Posterior cingulate gyrus (tissue), 11 donors: ENCODE measurements at places on chromosomes 7 and 10.
A peak's percentile ranks its signal among the peaks of the same experiment; 100 is the strongest.

DNA sequence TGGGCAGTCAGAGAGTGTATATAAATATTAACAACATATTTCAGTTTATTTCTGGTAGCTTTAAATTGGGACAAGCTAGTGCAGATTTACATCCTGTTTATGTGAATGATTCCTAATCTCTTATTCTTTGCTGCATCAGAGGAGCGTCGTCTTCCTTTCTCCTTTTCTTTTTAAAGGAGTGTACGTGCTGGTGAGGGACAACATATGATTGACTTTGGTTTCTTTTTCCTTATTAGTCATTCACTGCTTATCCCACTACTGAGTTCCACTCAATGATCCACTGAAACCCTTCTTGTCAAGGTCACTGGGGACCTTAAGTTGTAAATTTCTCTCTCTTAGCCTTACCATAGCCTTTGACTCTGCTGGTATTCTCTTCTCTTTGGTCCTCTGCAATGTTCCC, 116.3 kb downstream of the EXOC4 start:
- DNase-seq = no peak

DNA sequence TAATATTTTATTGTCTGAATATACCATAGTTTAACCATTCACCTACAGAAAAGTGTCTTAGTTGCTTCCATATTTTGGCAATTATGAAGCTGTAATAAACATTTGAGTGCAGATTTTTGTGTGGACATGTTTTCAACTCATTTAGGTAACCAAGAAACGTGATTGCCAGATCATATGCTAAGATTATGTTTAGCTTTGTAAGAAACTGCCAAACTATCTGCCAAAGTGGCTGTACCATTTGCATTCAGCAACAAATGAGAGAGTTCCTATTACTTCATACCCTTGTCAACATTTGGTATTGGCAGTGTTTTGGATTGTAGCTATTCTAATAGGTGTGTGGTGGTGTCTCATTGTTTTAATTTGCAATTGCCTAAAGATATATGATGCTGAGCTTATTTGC, 233.5 kb downstream of the TMEM26 start:
- DNase-seq = no peak

DNA sequence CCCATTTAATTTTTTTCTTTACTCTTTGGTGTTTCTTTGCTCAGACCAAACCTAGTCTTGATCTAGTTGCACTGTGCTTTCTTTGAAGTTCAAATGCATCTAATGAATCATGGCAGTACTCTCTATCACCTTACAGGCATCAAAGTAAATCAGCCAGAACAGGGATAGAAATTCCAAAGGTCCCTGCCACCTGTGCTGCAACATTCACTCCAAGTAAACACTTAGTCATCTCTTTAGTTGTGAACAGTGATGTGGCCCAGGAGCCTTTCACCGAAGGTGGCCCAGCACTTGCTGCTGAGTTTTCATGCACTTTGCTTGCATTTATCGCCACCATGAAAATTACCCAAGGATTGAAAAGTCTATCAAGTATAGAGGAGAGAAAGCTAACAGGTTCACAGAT, 314.1 kb upstream of the ETV1 start:
- DNase-seq = no peak

DNA sequence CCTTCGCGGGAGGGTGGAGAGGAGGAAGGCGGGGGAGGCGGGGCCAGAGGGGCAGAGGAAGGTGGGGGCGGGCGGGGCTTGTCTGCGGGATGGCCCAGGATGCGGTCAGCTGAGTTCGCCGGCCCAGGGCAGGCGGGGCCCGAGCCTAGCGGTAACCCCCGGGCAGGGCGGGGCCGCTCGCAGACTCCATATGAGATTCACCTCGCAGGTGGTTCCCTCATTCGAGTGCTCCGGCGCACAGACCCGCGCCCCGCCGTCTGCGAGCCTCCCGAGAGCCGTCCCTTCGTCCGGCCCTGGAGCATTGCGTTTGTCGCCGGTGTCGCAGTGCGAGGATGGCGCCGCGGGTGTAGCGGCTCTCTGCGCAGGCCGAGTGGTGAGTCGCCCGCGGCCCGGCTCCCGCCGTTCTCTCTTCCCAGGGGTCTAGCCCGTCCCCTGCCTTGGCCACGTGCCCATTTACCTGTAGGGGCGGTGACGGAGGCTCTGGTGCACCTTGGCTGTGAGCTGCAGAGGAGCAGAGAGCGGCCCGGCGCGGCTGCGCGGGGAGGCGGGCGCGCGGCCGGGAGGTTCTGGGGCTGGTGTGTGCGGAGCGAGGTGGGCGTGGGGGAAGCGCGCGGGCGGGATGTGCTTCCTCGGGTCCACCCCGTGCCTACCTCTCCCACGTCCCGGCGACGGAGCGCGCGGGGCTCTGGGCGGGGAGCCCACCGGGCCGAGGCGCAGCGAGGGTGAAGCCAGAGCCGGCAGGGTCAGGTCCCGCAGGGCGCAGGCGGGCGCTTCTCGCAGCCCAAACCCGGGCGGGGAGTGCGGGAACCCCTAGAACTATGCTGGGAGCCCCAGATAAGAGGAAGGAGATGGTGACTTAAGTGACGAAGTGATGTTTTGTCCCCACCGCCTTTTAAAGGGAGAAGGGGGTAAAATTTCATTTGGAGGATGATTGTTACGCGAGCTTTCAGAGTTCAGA, at the start of gene UPP1:
Gene UPP1 (plus strand): TSS at position 220 of the 958 bp plus-strand sequence. CDS start 5,519 bp downstream, outside the sequence.
- DNase-seq = peak; percentile 79

GRCh38 chr10:119274519-119275045, 67.2 kb downstream of the GRK5 start:
- no peak for DNase-seq

- no peak for DNase-seq
Measured at GRCh38 chr10:34467364-34467763, 347.7 kb downstream of the PARD3 start.

DNA sequence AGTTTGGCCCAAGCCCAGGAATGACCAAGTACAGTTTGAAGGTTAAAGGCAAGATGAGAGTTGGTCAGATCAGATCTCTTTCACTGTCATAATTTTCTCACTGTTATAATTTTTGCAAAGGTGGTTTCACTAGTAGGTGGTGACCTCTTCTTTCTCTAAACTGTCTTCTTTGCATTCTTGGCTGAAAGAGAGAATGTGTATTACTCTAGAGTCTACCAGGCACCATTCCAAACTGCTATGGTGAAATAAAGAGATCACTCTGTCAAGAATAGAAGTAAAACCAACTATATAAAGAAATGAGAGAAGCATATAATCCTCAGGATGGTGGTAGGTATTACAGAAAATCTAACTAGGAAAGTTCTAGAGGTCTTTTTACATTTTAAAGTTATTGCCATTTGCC, 72.7 kb downstream of the DYNC1I1 start:
- no peak for DNase-seq

DNA sequence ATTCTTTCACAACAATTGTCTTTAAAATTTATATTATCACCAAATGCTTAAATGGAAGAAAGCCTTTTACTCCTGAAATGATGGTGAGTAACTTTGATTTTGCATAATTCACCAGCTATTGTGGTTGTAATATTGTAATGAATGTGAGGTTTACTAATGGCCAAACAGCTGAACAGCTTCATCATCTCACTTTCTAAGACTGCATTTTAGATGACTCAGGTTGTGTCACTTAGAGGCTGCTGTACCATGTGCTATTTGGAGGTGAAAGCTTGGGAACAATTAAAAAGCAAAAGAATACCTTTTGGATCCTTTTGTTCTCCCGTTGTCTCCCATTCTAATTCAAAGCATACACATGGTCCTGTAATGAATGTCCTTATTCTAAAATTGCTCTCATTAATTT, 604.0 kb upstream of the PFKP start:
- DNase-seq = no peak

GRCh38 chr7:98358706-98359105, 42.2 kb downstream of the BAIAP2L1 start:
- DNase-seq = no peak

DNA sequence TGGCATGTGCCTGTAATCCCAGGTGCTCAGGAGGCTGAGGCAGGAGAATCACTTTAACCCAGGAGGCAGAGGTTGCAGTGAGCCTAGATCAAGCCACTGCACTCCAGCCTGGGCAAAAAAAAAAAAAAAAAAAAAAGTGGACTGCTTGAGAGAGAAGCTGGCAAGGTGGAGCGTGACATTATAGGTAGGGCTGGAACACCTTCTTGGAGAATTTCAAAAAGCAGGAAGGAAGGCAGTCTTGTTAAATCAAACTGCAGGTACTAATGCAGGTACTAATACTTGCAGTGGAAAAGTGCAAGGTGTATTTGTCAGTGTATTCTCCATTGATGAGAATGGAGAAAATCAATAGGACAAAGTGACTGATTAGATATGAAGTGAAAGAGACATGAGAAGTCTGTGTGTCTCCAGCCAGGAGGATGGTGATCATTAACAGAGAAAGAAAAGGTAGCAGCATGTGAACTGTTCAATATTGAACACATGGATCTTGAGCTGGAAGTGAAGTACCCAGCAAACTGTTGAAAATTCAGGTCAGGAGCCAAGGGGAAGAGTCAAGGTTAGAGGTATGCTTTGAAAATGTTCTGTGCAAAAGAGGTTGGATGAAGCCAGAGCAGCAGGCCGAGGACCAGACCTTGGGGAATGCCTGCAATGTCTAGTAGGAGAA, 12.6 kb upstream of the SLC16A12 start:
- no peak for DNase-seq

DNA sequence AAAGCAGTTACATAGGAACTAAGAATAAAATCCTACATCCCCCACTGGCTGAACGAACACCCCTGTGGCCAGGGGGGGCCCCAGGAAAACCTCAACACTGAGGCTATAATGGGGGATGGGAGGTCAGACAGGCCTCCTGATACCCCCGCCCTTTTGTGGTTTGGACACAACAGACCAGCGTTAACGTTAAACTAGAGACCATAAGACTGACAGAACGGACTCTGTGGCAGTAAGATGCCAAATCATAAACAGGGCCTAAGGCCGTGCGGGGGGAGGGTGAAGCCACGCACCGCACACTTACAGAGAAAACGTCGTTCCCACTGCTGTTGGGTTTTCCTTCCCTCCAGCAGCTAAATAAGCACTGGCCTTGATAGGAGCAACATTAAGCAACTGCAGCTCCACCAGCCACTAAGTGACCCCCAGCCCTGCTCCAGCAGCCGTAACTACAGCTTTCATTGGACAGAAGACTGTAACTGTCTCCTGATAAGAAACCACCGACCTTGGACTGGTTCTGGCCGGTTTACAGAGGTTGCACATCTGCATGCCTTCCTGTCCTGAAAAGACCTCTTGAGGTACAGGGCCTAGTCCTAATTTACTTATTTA, 3.4 kb upstream of the PPP2R2D start:
- no peak for DNase-seq

GRCh38 chr10:96863922-96864543, 31.9 kb downstream of the LCOR start:
- DNase-seq = no peak

DNA sequence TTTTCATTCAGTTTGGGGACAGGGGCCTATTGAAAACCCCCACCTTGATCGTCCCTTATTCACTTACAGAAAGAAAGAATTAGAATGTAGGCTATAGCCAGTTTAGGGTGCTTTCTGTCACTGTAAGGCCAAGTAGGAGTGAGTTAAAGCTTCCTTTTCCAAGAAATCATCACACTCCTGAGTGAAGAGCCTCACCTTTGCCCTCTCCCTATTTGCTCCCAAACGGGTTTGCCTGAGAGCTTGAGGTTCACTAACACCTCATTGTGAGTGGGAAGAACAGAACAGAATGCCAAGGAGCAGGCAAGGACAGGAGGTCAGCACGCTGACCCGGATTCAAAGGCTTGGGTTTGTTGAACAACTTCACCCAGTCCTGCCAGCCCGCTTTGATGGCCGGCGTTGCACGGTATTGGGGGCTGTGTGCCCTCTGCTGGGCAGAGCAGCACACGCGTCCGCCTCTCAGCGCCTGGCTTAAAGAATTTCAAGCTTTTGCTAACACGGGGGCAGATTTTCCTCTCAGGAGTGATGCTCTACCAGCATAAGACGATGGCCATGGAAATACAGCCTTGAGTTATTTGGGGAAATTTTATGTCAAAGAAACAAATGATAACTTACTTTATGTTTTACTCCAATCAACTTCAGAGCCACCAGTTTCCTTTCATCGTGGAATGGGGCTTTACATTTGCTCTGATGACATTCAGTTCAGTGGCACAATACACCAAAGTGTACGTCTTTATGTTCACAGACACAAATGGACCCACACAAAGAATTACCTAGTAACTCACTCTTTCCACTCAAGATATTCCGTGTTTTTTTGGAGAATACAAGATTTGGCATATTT, 470.0 kb downstream of the SUGCT start:
- DNase-seq = peak; percentile 34

DNA sequence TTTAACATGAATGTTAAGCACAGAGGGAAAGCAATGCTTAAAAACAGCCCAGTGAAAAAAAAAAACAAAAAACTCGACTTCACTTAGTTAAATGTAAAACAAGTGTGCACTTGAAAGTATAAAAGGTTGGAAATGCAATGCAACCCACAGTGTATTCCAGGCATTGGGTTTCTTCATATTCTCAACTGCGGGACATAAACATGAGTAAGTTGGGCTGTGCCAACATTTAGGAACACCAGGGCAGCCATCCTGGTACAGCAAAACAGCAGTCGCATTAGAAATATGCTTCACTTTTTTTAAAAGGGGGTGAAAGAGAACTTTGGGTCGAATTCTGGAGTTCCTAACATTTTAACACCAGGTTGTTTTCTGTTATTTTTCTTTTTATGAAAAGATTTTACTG, 937 bp downstream of the STEAP1 start:
- no peak for DNase-seq

GRCh38 chr7:14275356-14275755, 285.9 kb upstream of the ETV1 start:
- no peak for DNase-seq

DNA sequence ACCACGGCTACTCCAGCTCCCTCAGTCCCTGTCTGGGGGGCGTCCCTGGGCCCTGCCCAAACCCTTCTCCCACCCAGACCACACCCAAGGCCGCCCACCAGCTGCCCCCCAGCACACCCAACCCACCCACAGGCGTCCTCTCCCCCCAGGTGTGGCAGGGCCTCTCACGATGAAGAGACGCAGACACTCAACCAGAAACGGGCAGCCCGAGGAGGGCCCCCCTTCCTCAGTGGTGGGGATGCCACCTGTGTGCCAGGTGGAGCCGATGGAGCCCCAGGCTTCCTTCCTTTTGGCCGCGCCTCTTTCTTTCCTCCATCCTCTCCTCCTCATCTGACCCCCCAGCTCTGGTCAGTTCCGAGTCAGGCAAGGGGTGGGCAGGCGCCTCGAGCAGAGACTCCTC, 28.7 kb downstream of the ADGRA1 start:
- peak; percentile 6 for DNase-seq

- no peak for DNase-seq
Measured at GRCh38 chr10:77190291-77190690, 447.3 kb downstream of the KCNMA1 start.

DNA sequence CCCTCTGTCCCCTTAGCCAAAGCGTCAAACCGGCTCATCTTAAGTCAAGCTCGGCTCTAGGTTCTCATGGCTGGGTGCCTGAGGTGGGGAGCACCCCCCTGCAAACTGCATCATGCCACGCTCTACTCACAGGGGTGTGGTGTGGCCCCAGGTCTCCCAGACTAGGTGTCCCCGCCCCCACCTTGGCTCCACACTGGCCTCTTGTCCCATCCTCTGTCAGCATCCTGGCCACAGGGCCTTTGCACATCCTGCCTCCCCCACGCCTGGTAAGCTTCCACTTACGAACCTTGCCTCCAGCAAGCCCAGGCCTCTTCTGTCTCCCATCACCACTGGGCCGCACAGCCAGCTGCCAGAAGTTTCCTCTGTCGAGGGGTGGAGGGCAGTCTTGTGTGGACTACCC, 20.2 kb upstream of the GRIFIN start:
- DNase-seq = no peak

GRCh38 chr10:49292565-49293207, 6.3 kb upstream of the C10orf71 start:
- no peak for DNase-seq

- DNase-seq = no peak
Measured at GRCh38 chr7:156603011-156603410, 37.6 kb upstream of the RNF32 start.
